ENCODE measurements at places on chromosomes 5 and 9.

- no peak overlapping the region for H3K27ac ChIP-seq
- no peak overlapping the region for H3K4me3 ChIP-seq
- no peaks in the 10 kb centered on the region for H3K36me3 ChIP-seq
- peaks cover 4% of the 10 kb centered on the region for H3K27me3 ChIP-seq
- no peaks in the 10 kb centered on the region for H3K4me1 ChIP-seq
- DNase-seq = no peak
These were observed 257.5 kb downstream of the NSG2 start for GRCh38 chr5:174303035-174303434.

DNA sequence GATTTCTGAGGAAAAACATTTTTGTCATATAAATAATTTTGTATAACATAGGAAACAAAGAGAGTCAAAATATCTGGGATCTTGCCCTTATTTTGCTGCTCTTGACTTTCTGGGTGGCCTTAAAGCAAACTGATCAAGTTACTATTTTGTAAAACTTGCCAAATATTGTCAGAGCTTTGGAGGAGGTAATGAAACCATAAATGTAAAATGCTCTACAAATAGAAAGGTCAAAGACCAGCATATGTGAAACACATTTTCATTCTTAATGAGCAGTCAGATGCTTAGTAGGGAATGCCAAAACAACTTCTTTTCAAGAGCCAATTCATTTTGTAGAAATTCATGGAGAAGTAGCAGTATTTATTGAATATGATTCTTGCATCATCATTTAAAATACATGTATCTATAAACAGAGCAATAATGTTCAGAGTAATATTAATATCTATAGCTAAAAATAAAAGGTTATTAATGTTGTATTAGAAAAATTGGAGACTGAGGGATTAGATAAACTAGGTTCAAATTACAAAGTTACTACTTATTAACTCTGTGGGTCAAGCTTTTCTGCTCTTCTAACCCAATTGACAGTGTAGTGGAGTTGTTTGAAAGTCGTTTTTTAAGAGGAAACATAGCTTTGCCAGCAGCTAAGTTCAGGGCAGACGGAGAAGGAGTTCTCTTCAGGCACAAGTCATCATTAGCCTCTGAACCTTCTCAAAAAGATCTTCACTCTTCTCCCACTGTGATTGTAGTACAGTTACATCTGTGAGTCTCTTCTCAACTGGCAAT lies 2053.1 kb downstream of the EFNA5 start:
- H3K4me3 ChIP-seq = no peak overlapping the region
- DNase-seq = no peak
- H3K27me3 ChIP-seq = no peaks in the 10 kb centered on the region

DNA sequence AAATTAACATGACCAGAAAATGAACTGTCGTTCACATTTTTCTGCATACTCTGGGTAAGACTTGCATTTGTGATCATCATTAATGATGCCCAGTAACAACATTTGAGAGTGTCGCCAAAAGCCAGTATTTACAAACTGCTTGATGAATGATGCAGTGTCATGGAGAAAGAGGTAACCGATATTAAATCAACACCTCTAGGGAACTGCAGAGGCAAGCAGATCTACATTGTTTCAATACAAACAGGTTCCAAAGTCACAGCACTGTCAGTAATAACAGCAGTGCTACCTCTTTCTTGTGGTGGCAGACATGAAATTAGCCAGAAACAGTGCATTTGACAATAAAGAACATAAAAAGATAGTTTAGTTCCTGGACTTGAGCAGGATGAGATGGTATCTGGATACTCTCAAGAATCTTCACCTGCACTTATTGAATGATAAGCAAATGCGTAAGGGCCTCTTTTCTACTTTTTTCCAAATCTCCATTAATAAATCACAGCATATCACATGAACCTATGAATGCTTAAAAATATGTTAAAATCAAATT lies 456.6 kb downstream of the ARHGEF28 start:
- no peaks in the 10 kb centered on the region for H3K27me3 ChIP-seq
- H3K27ac ChIP-seq = no peak overlapping the region
- no peak for DNase-seq
- no peaks in the 10 kb centered on the region for H3K4me1 ChIP-seq
- no peak overlapping the region for H3K4me3 ChIP-seq

DNA sequence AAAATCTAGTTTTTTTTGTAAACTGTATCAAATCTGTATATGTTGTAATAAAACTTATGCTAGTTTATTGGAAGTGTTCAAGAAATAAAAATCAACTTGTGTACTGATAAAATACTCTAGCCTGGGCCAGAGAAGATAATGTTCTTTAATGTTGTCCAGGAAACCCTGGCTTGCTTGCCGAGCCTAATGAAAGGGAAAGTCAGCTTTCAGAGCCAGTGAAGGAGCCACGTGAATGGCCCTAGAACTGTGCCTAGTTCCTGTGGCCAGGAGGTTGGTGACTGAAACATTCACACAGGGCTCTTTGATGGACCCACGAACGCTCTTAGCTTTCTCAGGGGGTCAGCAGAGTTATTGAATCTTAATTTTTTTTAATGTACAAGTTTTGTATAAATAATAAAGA lies 24.3 kb downstream of the HMGCR start:
- H3K36me3 ChIP-seq = peaks cover 68% of the 10 kb centered on the region
- no peaks in the 10 kb centered on the region for H3K27me3 ChIP-seq
- no peaks in the 10 kb centered on the region for H3K4me1 ChIP-seq
- H3K27ac ChIP-seq = no peak overlapping the region
- DNase-seq = no peak

DNA sequence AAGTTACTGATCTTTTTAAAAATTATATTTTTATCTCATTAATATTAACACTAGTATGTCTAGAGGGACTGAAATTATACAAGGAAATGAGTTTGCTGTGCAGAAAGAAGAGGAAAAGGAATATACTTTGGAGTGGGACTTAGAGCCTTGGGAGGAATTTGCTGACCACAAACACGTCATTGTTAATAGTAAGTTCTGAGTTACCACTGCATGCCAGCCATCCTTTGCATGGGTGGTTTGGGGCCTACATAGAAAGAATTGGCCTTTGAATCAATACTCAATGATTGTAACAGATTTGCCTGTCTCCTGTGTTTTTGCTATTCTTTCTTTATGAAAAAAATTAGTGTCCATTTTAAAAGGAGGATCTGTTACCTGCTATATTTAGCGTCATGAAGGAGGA lies 232.6 kb upstream of the TNC start:
- H3K27me3 ChIP-seq = no peaks in the 10 kb centered on the region
- H3K4me1 ChIP-seq = no peaks in the 10 kb centered on the region
- H3K36me3 ChIP-seq = no peaks in the 10 kb centered on the region
- H3K4me3 ChIP-seq = no peak overlapping the region

GRCh38 chr5:65624571-65625555 lies at the start of the genes SHLD3 and TRAPPC13:
Gene SHLD3, plus strand, starts transcription at chr5:65625027. Its CDS starts 4,561 bp downstream, at chr5:65629588.
Gene TRAPPC13, plus strand, starts transcription at chr5:65625027. Its CDS starts 34 bp downstream, at chr5:65625061.
- H3K36me3 ChIP-seq = peaks cover 8% of the 10 kb centered on the region
- H3K27ac ChIP-seq = peak within 1 kb of the TSS; percentile 83
- H3K4me3 ChIP-seq = peak within 1 kb of the TSS; percentile 96

GRCh38 chr5:1651971-1652872 lies 128.5 kb upstream of the LPCAT1 start:
- no peak overlapping the region for H3K4me3 ChIP-seq
- H3K4me1 ChIP-seq = peaks cover 7% of the 10 kb centered on the region
- no peak overlapping the region for H3K27ac ChIP-seq
- DNase-seq = no peak

DNA sequence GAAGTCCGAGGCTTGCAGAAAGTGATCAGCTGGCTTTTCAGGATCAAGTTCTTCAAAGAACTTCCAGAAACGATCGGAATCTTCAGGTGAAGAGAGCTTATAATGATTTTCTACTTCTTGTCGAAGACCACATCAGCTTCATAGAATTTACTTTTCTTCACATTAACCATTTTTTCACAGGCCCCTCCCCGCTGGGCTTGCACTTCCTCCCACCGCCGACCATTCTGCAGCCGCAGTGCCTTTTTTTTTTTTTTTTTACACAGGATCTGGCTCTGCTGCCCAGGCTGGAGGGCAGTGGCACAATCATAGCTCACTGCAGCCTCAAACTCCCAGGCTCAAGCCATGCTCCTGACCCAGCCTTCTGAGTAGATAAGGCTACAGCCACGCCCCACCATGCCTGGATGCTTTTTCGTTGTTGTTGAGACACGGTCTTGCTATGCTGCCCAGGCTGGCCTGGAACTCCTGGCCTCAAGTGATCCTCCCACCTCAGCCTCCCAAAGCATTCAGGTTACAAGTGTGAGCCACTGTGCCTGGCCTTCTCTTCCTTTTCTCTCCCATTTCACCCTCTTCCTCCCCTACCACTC lies 15.3 kb upstream of the RNF130 start:
- no peak for DNase-seq
- peaks cover 9% of the 10 kb centered on the region for H3K4me1 ChIP-seq
- no peaks in the 10 kb centered on the region for H3K27me3 ChIP-seq
- H3K4me3 ChIP-seq = no peak overlapping the region

DNA sequence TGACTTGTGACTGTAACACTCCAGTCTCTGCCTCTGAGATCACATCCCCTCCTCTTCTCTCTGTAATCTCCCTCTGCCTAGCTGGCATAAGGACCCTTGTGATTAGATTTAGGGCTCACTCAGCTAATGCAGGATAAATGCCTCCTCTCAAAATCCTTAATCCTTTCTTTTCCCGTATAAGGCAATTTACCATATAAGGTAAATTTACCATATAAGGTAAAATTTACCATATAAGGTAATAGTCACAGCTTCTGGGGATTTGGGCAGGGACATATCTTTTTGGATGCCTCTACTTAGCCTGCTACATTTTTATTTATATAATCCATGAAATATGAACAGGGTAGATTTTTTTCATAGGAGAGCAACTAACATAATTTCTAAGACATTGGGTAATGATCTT lies 318.0 kb upstream of the PUM3 start:
- H3K27me3 ChIP-seq = no peaks in the 10 kb centered on the region
- no peak for DNase-seq
- H3K27ac ChIP-seq = no peak overlapping the region
- no peaks in the 10 kb centered on the region for H3K4me1 ChIP-seq
- no peaks in the 10 kb centered on the region for H3K36me3 ChIP-seq

- H3K27me3 ChIP-seq = peaks cover 25% of the 10 kb centered on the region
- H3K4me3 ChIP-seq = no peak overlapping the region
- DNase-seq = no peak
- no peak overlapping the region for H3K27ac ChIP-seq
- H3K36me3 ChIP-seq = no peaks in the 10 kb centered on the region
These were observed 710.8 kb upstream of the WWC1 start for GRCh38 chr5:167580608-167581007.

DNA sequence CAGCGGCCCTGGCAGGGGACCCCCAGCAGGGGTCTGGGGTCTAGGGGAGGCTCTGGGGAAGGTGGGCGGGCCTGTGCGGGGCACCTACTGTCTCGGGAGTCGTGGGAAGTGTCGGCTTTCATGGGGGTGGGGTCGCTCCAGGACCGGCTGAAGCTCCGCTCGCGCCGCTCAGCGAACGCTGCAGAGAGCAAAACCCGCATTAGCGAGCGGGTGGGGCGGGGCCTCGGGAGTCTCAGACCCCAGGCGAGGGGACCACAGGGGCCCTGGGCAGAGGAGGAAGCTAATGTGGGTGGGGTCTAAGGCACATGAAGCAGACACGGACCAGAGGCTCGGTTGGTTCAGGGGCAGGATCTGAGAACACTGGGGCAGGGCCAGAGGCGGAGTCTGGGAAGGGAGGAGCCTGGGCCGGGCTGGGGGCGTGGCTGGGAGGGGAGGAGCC lies 5.5 kb downstream of the NSMF start:
- H3K27me3 ChIP-seq = no peaks in the 10 kb centered on the region
- H3K27ac ChIP-seq = no peak overlapping the region
- H3K4me3 ChIP-seq = peak overlapping the region; percentile 40
- peaks cover 9% of the 10 kb centered on the region for H3K36me3 ChIP-seq
- H3K4me1 ChIP-seq = peaks cover 15% of the 10 kb centered on the region

GRCh38 chr9:116700882-116701865 lies 14.1 kb downstream of the TRIM32 start:
- no peaks in the 10 kb centered on the region for H3K27me3 ChIP-seq
- H3K4me3 ChIP-seq = no peak overlapping the region
- H3K4me1 ChIP-seq = no peaks in the 10 kb centered on the region

- DNase-seq = no peak
- no peaks in the 10 kb centered on the region for H3K27me3 ChIP-seq
- no peak overlapping the region for H3K27ac ChIP-seq
- H3K4me3 ChIP-seq = no peak overlapping the region
These were observed 647.0 kb downstream of the EFNA5 start for GRCh38 chr5:107023732-107024131.

- no peaks in the 10 kb centered on the region for H3K27me3 ChIP-seq
- no peak overlapping the region for H3K27ac ChIP-seq
- H3K4me1 ChIP-seq = no peaks in the 10 kb centered on the region
These were observed 56.6 kb downstream of the KCNN2 start for GRCh38 chr5:114418176-114419066.

- H3K27ac ChIP-seq = no peak overlapping the region
- no peak overlapping the region for H3K4me3 ChIP-seq
- H3K36me3 ChIP-seq = no peaks in the 10 kb centered on the region
These were observed 1.6 kb upstream of the PAIP2 start for GRCh38 chr5:139340051-139340450.

GRCh38 chr9:124014956-124015660 lies 3.5 kb downstream of the LHX2 start:
- H3K4me1 ChIP-seq = peaks cover 47% of the 10 kb centered on the region
- DNase-seq = peak; percentile 33
- H3K36me3 ChIP-seq = no peaks in the 10 kb centered on the region
- no peak overlapping the region for H3K27ac ChIP-seq

- DNase-seq = no peak
- peaks cover 28% of the 10 kb centered on the region for H3K36me3 ChIP-seq
- no peaks in the 10 kb centered on the region for H3K4me1 ChIP-seq
These were observed 36.7 kb upstream of the GABBR2 start for GRCh38 chr9:98745470-98745869.

GRCh38 chr9:129761901-129762369 lies 9.1 kb upstream of the PTGES start:
- peak overlapping the region; percentile 67 for H3K27ac ChIP-seq
- H3K36me3 ChIP-seq = no peaks in the 10 kb centered on the region
- DNase-seq = no peak
- no peaks in the 10 kb centered on the region for H3K27me3 ChIP-seq

DNA sequence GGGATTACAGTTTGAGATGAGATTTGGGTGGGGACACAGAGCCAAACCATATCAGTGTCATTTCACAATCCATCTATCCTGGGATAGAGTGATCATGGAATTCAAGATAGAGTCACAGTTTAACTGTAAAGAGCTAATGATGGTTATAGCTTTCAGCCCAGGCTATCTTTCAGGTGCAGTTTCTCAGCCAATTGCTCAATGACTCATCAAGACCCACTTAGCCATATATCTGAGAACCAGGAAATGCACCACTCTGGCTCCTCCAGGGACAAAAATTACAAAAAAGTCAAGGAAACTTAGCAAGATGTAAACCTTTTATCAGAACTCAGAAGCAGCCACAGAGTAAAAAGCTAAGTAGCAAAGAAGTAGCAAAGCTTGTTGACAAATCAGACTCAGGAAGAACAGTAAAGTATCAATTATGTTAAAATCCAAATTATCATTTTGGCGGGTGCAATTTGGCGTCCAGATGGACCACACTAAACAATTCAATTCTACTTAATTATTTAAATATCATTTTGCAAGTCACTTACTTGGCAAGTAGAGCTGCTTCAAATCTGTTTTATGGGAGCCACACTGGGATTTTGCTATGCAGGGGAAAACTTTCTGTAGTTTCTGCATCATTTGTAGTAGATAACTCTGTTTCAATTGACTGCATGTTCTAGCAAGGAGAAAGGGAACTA lies 169.4 kb downstream of the TLE1 start:
- H3K4me1 ChIP-seq = no peaks in the 10 kb centered on the region
- H3K27me3 ChIP-seq = no peaks in the 10 kb centered on the region
- H3K27ac ChIP-seq = no peak overlapping the region
- no peak overlapping the region for H3K4me3 ChIP-seq
- no peaks in the 10 kb centered on the region for H3K36me3 ChIP-seq
- DNase-seq = no peak

Data from upper lobe of right lung (tissue), 1 donor.